ENCODE measurements at places on chromosomes 13 and 19.

GRCh38 chr13:65095161-65096082, 2134.7 kb downstream of the PCDH9 start:
- DNase-seq, result no peak

DNA sequence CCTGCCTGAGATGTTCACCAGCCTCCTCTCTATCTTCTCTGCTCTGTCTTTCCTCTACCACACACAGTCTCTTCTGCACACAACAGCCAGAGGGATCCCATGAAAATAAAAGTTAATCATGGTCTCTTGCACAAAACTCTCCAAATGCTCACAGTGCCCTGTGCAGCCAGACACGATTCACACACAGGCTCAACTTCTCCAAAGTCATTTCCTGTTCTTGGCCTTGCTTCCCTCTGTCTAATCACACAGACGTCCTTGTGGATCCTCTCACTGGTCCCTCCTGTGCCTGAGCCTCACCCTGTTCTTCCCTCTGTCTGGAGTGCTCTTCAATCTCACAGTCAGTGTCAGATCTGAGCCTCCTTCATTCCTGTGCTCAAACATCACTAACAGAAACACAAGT, 7.8 kb downstream of the SIGLEC12 start:
- DNase-seq, result no peak

GRCh38 chr19:46021531-46022041, 1.3 kb downstream of the PGLYRP1 start:
- no peak for DNase-seq

DNA sequence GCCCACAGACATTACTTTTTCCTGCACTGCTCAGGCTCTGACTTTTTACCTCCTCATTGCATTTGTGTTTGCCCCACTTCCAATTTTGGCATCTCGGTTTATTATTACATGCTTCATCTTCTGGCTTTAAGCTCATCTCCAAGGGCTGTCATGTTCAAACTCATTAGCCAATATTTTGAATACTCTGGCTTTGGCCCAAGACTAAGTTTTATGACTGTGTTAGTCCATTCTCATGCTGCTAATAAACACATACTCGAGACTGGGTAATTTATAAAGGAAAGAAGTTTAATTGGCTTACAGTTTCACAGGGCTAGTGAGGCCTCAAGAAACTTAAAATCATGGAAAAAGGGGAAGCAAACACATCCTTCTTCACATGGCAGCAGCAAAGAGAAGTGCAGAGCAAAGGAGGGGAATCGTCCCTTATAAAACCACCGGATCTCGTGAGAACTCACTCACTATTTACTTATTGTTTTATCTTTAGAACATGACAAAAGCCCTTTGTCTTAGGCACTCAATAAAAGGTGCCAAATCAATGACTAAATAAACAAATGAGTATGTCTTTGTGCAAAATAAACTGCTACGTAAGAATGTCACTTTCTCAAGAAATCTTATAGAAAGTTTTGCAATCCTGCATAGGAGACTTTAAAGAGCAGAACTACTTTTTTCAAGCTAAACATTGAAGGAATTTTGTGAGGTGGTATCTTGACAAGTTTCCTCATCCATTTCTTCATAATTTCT, 233.4 kb upstream of the SPRY2 start:
- DNase-seq, result no peak

DNA sequence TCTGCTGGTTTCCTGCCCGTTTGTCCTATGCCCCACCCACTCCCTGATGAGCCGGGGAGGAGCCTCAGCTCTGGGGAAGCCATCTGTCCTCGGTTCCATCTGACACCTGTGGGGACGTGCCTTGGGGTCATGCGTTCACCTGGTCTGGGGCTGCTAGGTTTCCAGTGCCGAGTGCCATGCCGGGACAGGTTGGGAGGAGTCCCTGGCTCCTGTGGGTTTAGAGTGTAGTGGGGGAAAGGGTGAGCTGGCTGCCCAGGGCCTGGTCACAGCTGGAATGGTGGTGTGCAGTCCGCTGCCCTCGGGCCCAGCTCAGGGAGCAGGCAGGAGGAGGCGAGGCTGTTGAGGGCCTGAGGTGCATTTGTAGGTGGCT, 2.5 kb downstream of the KDM4B start:
- peak; percentile 17 for DNase-seq

- no peak for DNase-seq
These were observed 112.3 kb downstream of the GADD45B start for GRCh38 chr19:2588081-2588777.

- DNase-seq, result no peak
These were observed 904.8 kb upstream of the PCDH20 start for GRCh38 chr13:62320129-62321108.

- no peak for DNase-seq
These were observed 48.0 kb downstream of the RFX2 start for GRCh38 chr19:6062274-6062673.

DNA sequence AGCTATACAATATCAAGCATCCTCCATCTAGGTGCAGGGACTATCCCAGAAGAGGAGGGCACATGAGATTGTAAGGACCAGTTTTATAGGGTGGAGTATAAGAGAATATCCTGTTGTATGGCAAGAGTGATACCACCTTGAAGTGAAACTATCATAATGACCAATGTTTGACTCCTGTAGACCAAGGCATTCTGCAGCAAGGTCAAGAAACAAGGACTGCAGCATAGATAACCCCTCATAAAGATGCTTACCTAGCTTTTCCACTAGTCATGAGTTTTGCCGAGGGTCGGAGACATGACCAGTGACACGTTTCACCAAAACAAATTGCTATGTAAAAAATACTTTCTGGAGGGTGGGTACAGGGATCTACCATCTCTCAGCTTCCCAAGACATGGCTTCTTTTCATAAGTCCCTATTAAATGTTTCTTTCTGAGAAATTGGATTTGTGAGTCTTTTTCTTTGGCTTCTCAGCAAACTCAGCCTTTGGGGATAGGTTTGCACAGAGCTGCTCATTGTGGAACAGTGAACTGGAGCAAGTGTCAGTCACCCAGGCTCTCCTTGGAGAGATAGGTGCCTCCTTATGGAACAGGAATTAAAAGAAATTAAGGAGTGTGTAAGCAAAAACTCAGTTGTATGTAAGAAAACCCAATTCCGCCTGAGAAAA, 28.2 kb upstream of the CYSLTR2 start:
- DNase-seq, result no peak

DNA sequence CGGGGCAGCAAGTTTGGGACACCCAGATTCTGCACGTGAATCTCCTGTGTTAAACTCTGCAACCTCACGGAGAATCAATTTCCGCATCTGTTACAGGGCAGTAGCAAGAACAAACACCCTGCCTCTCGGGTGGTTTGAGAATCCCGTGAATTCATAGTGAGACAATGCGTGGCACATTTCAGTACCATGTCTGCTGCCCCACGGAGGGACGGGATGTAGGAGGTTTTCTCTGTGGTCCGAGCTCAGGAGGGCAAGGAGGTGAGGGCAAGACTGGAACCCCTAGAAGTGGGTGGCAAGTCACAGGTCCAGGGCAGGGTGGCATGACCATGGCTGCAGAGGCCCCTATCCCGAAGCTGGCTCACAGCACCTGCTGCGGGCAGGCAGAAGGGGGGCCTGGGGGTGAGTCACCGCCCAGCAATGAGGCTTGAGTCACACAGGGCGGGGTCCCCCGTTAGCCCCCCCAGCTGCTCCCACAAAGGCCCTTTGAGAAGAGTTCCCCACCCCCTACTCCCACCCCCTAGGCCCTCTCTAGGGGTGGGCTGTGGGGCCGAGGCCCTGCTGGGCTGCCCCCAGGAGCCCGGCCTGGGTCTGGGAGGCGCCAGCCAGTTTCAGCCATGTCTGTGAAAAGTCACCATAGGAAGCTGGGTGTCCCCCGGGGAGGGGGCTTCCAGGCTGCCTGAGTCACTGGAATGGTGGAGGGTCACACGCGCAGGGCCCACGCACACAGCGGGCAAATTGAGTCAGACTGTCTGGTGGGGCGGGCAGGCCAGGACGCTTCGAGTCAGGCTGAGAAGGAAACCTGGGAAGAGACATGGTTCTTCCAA, 25.8 kb upstream of the NANOS3 start:
- peak; percentile 55 for DNase-seq

GRCh38 chr13:19772306-19772705, 10.4 kb downstream of the PSPC1 start:
- DNase-seq, result no peak

- DNase-seq, result no peak
These were observed 201.7 kb upstream of the UBL3 start for GRCh38 chr13:30052120-30052519.

DNA sequence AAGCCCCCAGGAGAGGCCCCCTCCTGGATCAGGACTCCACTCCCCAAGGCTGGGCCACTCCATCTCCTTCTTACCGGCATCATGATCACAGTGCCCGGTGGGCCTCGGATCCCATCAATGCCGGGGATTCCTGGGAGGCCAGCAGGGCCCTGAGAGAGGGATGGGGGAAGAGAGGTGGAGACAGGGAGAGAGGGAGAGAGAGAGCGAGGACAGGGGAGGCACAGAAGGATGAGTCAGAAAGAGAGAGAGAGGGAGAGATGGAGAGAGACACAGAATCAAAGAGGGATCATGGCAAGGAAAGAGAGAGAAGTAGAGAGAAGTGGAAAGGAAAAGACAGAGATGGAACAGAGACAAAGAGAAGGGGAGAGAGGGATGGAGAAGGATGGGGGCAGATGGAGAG, 13.8 kb downstream of the COL5A3 start:
- DNase-seq, result no peak

- DNase-seq, result no peak
These were observed 340.7 kb upstream of the HTR2A start for GRCh38 chr13:47237571-47237970.

DNA sequence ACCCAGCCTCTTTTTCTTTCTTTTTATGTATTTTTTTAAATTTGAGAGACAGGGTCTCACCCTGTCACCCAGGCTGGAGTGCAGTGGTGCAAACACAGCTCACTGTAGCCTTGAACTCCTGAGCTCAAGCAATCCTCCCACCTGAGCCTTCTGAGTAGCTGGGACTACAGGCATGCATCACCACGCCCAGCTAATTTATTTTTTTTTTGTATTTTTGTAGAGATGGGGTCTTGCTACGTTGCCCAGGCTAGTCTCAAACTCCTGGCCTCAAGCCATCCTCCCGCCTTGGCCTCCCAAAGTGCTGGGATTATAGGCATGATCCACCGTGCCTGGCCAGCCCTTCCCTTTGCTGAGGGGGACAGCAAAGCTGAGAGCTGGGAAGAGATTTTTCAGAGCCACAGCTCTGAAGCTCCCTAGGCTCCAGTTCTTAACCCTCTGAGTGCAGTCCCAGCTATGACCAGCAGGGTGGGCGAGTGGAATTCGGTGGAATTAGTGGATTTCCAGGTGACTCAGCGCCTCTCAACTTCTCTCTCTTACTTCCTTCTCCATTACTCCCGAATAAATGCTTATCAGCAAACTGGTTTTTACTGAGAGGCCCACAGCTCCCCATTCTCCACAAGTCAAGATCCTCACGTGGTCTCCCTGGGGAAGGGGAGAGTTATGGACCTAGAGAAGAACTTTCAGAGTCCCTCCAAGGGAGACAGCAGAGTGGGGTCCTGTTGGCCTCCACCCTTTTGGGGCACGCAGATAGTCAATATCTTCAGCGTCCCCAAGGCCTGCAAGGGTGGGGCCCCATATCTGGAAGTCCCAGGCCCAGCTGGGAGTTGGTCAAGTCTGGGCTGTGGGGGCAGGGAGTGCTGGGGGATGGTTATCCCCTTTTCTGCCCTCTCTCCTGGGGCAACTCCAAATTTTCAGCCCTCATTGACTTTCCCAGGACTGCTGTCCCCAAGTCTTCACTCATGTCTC, 1.2 kb downstream of the BLVRB start:
- peak; percentile 75 for DNase-seq

DNA sequence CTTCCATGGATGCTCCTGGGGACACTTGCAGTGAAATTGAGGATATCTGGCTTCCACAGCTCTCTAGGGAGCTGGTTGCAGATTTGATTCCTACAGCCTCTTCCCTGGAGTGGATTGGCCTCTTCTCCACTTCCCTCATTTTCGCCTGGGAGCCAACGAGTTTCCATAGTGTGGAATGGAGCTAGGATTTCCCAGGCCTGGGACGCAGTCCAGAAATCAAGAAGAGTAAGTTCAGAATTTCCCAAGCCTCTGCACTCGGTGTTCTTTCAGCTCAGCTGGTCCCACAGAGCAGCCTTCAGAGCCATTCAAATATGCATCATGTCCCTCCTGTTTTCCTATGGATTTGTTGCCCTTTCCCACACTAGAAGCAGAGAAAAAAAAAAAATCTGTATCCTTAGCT, 68.2 kb downstream of the RAP2A start:
- DNase-seq, result no peak

DNA sequence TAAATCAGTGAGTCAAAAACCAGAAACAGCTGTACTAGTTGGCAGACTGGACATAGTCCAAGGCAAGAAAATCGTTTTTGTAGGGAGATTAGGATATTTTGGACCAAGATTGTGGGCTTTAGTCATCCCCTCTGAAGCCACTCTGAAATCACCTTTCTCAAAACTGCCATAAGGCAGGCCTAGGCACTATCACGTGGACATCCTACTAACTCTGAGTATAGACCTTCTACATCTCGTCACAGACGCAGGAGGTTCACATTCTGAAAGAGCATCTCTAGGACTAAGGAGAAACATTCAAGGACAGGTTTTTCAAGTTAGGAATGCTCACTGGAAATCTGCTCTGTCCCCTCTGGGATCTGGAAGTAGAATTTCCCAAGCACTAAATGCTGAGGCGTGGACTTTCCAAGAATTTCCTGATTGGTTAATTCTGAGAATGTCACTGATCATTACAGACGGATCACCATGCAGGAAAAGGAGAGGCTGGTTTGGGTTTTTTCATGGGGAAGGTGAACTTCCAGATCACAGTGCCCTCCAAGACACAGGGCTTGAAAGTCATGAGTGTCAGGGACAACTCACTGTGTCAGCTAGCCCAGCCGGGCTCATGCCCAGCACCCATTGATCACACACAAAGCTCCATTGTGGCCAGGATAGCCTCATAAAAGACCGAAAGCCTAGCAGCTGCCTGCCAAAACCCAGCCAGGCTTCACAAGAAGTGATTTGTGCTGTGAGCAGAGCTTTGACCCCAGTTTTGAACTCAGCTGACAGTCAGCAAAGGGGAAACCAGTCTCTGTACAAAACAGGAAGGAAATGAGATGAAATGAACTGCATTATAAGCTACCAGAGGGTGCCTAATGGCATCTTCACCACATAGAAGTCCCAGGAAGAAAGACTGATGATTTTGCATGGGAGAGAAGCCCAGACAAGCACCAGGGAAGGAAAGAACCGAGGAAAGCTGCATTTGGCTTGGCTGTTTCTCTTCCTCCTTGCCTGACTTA, 2.7 kb upstream of the RUBCNL start:
- DNase-seq, result no peak

DNA sequence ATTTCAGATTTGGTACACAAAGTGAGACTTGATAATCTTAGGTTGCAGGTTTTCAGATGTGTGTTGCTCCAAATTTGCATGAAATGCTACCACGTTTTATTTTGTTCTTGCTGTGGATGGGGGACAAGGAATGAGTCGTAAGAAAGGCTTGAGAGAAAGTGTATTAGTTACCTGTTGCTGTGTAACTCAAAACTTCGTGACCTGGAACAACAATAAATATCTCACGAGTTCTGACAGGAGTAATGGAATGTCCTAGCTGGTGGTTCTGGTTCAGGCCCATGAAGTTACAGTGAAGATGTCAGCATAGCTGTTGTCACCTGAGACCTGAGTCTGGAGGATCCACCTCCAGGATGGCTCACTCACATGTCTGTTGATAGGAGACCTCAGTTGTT, 1.2 kb downstream of the ZNF8 start:
- DNase-seq, result no peak
